ENCODE measurements at places on chromosomes 7 and 10.

- DNase-seq: no peak
Observed at GRCh38 chr7:142891490-142892082, 6.0 kb upstream of the TRPV6 start.

- peak; percentile 69 for DNase-seq
Observed at GRCh38 chr7:909358-910329, 33.3 kb downstream of the GET4 start.

DNA sequence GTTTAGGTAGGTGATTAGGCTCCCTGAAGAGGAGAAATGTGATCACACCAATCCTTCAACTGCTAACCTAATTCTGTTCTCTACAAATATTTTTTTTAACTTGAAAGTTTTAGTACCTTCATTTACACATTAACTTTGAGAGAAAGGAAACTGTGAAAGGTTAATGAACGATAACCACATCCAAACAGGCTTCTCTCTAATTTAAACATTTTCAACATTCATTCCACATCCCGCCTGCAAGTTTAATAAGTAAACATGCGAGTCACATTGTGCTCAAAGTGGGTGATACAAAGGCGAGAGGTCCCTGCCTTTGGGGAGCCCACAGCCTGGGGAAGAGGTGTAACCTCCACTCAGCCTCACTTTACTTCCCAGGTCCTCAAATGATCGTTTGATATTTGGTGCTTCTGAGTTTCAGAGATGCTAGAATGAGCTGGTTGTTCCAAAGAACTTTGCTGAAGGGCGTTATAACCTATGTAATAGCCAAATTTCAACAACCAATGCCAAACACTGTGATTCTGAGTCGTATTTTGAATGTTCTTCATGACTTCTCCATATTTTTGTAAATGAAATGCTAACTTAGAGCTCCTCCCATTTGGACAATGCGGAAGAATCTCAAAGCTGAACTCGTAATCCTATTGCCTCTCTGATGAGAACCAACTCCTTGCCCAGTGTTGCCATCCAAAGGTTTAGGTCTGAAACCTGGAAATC is 47.5 kb downstream of the DENND2A start:
- no peak for DNase-seq

GRCh38 chr7:2510909-2511768 is 8.4 kb upstream of the LFNG start:
- DNase-seq: no peak

DNA sequence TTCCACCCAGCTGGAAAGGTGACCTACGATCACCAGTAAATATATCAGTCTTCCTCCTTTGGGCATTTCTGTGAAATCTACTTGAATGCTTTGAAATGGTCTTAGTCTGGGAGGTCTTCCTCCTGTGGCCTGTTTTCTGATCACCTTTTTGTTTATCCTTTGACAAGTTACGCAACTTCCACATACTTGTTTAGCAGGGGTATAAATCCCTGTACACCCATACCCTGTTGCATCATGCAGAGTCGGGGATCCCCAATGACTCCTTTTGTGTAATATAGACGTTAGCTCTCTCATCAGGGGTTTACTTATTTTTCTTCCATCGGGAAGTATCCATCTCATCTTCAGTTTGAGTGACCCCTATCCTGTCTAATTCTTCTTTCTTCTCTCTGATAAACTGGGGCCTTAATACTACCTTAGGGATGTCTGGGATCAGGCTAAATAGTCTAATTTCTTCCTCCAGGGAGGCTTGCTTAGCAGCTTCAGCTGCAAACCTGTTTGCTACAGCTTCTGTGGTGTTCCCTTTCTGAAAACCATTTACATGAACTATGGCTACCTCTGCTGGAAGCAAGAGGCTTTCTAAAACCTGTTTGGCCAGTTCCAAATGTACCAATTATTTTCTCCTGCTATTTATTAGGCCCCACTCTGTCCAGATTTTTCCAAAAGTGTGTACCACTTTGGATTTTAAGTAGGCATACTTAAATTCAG is 25.8 kb downstream of the MAPK8 start:
- no peak for DNase-seq

DNA sequence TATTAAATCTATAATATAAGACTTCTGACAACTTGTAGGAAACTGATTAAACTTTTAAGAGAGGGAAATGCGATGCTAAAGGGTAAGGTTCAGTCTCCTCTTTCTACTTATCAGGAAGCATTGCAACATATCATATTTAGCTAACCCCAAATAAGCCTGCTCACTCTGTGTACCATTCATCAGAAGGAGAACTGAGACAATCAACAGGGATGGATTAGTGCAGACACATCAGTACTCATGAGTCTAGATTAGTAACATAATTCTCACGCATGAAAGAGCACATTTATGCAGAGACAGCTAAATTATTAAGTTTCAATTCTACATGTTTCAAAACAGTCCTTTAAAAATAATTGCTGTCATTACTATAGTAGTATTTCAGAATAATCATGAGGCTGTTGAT is 354.2 kb upstream of the ZWINT start:
- no peak for DNase-seq

DNA sequence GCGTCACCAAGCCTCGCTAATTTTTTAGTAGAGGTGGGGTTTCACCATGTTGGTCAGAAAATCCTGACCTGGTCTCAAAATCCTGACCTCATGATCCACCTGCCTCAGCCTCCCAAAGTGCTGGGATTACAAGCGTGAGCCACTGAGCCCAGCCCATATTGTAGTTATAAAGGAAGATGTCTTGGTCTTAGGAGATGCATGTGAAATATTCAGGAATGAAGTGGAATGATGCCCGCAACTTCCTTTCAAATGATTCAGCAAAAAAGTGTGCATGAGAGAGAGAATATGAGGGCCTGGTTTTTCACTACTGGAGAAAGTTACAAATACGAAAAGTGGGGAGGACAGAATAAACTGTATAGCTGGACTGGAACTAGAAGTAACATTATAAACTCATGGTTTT is 15.9 kb downstream of the TMEM209 start:
- no peak for DNase-seq

DNA sequence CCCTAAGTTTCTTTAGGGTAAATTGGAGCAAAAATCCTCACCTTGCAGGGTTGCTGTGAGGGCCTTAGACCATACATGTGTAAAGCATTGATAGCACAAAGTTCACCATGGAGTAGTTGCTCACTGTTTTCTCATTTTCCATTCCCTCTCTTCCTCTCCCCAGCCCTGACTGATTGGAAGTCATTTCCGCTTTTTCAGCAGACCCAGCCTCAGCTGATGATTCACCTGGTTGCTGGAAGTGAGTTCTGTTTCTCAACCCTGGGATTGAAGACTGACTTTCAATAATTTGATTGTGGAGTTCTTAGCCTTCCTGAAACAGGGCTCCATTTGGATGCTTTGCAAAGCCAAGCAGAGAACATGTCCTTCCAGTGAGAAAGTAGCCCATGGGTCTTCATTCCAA is 107.0 kb downstream of the PLXNA4 start:
- DNase-seq: no peak

DNA sequence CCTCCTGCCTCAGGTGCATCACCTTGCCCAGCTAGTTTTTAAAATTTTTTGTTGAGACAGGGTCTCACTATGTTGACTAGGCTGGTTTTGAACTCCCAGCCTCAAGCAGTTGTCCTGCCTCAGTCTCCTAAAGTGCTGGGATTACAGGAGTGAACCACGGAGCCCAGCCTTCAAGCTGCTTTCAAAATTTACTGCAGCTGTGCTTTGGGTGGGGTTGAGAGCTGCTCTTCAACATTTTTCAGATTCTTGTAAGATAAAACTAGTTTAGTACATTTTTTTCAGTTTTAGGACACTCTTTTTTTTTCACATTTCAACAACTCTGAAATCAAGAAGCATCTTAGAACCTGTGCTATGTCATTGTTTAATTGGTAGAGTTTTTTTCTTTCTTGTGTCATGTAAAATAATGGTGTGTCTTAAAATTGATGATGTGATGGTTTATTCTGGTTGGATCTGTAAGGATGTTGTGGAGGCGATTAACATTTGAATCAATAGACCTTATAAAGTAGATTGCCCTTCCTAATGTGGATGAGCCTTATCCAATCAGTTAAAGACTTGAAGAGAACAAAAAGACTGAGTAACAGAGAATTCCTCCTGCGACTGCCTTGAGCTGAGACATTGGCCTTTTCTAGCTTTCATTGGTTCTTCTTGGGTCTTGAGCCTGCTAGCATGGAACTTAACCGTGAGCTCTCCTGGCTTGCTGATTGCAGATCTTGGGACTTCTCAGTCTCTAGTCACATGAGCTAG is 13.5 kb downstream of the PLEKHA8 start:
- no peak for DNase-seq

DNA sequence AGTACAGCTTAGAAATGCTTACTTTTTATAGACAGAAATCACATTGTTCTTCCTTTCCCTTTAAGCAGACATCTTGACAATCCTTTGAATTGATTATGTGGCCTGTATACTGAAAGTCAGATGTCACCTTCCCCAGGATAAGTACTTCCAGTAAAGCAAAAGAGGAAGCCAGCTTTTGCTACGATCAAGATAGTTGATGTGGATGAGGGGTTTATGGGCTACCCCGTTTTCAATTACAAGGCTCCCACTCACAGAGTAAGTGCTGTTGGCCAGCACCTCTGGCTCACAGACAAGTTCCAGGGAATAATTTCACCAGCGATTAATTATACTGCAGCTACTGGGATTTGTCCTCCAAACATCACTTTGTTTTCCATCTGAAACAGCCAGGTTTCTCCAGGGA is 95.1 kb upstream of the SAMD8 start:
- DNase-seq: no peak

GRCh38 chr10:557792-558328 is 131.6 kb downstream of the DIP2C start:
- no peak for DNase-seq

- no peak for DNase-seq
Observed at GRCh38 chr7:131605280-131605878, 49.0 kb upstream of the PODXL start.

DNA sequence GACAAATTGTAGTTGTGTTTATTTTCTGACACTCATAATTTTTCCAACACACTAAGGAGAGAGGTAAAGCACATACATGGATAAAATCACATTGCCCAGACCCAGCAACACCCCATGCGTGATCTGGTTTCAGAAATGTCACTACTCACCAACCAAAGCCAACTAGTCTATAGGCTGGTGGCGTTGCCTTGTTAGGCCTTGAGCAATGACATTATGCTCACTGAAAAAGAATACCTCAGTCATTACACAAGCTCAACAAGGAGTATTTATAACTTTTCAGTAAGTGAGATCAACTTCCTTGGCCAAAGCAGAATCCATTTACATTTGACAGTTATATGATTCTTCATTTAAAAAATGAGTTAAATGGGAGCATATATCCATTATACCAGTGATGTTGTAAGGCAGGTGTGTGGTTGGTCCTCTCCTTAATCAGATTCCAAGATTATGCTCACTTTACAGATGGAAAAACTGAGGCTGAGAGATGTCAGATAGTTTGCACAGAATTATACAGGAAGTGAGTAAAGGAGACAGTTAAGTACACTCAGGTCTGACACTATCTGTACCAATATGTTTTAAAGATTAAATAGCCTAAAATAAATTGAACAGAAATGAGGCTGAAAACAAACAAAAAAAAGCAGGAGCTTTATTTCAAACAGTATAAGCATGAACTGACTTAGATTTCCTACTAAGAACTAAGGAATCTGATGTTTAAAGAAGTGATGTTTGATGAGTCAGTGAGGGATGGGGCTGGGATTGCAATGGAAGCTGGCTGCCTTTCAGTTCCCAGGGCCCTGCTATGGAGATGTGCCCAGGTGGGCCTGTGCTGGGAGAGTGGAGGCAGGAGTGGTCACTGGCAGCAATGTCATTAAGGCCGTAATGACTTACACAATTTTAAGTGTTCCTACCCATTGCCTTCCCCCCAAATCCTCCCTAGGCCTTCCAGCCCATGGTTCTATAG is 118.3 kb downstream of the RAPGEF5 start:
- no peak for DNase-seq

DNA sequence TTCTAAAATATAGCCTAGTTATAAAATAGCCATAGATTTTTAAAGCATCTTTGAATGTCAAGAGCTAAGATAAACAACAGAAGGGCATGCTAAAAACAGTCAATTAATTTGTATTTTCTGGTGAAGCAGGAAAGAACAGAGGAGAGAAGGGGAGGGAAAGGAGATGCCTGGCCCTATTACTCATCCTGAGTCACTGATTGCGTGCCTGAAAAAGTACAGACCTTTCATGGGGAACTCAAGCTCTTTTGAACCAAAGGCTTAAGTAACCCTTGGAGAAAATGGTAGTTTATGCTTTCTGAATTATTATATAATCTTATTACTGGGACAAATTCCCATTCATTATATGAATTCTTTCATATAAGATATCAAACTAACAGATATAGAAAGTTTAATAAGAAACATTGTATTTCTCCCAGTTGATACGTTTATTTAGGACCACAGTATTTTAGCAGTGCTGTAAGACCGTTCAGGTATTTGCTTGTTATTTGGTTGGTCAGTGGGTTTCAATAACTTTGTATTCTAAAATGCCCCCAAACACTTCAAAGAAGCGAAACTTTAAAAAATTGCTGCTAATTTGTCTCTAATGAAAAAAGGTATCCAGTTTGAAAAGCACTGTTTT is 151.3 kb downstream of the HGF start:
- no peak for DNase-seq

- no peak for DNase-seq
Observed at GRCh38 chr7:24825931-24826661, 68.8 kb upstream of the GSDME start.

GRCh38 chr7:20358762-20359282 is 28.1 kb downstream of the ITGB8 start:
- no peak for DNase-seq

DNA sequence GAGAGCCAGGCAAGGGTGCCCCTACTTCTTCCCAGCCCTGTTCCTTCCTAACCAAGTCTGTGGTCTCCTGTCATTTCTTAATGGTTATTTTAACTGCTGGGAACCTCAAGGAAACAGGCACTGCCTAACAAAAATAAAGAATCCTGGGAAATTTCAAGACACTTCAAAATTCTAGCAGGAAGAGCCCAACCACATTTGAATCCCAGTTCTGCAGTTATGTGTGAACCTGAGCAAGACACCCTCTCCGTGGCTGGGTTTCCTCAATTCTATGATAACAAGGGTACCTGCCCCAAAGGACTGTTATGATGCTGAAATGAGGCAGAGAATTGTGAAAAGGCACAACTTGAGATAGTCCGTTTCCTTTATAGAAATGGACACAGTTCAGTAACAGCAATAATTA is 36.2 kb upstream of the DUSP5 start:
- no peak for DNase-seq
